ENCODE measurements at places on chromosomes 2 and 18.

- peak; percentile 34 for DNase-seq
Observed at GRCh38 chr2:183037553-183038340, 510 bp downstream of the NCKAP1 start.

GRCh38 chr2:153464395-153464794, 14.2 kb downstream of the RPRM start:
- DNase-seq: no peak

- DNase-seq: peak; percentile 44
Observed at GRCh38 chr2:9473985-9474360, 378 bp upstream of the IAH1 start.

GRCh38 chr2:37219046-37219445, 12.3 kb downstream of the CEBPZ start:
- no peak for DNase-seq

DNA sequence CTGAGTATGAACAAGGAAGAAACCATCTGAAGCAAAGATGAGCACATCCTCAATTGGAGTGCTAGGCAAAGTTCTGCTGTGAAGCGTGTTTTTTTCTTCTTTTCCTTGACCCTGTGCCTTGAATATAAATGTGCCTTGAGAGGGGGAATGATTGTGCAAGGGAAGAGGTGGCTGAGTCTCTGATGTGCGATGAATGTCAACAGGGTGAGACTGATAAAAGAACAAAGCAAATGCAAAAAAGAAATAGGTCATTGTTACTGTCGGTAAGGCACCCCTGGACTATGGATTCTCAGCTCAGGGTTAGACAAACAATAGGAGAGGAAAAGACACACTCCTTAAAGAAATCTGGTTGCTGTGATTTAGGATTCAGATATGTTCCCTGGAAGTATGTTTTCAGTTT, 54.5 kb downstream of the HDHD2 start:
- no peak for DNase-seq

DNA sequence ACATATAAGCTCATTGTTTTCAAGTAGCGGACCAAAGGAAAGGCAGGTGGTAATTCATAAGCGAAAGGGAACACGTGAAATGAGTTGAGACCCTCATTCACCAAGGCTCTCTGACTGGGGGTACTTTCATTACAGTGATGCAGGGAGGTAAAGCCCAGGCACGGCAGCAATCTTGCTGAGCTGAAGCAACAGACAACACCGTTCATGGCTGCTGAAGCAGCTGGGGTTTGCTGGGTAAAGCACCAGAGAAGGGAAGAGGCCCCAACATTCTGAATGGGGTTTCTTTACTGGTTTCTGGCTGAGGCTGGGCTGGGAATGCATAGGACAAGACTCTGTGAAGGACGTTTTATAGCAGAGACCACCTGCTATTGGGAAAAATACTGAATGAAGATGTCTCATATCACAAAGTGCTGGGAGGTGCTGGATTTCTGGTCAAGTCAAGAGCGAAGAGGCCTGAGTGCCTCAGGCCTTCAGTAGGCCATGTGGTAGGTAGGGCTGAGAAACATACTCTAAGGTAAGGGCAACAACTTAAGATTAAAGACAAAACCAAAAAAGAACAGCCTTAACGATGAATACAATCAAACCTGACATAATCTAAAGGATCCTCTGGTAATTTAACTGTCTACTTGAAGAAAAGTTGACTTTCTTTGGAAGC, 324.7 kb upstream of the PIK3C3 start:
- DNase-seq: no peak

GRCh38 chr18:24055009-24055804, 40.7 kb downstream of the TTC39C start:
- no peak for DNase-seq

GRCh38 chr2:128625963-128626759, 307.5 kb upstream of the HS6ST1 start:
- DNase-seq: no peak

DNA sequence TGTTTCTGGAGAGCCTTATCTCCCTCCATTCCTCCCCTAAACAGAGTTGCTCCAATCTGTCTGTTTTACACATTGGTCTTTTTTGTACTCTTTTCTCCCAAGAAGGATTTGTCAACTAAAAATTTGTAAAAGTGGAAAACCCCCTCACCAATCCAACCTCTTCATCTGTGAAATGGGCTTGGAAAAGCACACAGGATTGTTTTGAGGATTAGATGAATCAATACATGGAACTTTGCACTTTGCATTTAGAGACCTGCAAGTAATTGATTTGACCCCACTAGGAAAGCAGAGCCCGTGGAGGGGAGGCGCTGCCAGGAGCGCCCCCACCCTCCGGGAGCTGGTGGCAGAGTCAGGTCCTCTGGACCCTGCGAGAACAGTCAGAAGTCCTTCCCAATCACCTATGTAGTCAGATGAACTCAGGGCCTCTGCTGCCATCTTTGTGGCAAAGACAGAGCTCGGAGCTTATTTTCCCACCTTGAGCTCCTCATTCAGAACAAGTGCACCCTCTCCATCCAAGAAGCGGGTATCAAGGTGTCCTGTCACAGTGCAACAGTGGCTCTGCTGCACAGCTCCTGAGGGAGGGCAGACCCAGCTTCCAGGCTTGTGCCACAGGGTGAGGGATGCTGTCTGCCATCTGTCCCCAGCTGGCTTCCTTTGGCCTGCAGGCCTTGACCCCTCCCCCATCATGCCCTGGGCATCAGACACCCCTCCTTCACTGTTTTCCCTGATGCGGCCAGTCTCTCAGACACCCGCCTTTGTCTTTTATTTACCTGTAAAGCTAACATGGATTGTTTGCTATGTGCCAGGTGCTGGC, 1.7 kb upstream of the TMEM185B start:
- no peak for DNase-seq

DNA sequence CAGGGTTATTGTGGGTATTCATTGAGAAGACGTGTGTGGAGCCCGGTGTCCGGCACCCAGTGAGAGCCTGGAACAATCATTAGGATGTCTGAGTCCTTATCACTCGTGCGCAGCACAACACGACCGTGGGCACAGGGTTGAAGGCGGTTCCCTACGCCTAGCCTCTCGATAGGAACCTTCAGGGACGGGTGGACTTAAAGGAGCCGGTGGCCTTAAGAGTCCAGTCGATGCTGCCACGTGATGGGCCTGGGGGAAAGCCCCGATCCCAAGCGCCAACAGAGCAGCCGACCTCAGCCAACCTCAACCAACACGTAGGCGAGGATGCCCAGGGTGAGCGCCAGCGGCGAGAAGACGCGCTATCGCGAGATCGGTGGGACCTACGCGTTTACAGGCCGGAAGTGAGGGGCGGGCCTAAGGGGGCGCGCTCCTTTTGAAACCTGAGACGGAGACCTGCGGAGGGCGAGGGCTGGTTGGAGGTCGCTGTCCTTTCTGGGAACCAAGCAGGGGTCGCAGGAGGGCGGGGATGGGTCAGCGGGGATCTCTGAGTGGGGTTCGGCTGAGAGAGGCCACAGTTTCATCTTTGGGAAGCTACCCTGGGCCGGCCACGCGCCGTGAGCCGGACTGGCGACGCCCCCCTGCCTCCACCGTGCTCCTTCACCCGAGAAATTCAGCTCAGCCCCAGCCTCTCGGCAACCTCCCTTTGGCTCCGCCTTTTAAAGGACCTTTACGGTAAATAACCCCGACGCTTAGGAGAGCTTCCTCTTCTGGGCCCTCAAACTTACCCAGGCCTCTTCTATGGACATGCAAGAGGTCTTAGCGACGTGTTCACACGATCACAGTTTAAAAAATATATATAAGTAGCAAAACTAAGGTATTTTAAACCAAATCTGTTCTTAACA, 28.3 kb downstream of the WNT10A start:
- peak; percentile 45 for DNase-seq

- no peak for DNase-seq
Observed at GRCh38 chr2:155692856-155693255, 639.7 kb downstream of the NR4A2 start.

DNA sequence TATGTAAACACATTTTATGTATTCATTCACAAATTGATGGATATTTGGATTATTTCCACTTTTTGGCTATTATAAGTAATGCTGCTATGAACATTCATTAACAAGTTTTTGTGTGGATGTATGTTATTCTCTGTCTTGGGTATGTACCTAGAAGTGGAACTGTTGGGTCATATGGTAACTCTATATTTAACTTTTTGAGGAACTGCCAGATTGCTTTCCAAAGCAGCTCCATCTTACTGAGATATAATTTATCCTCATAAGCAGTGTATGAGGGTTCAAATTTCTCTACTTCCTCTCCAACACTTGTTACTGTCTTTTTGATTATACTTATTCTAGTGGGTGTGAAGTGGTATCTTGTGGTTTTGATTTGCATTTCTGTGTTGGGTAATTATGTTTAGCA, 7.1 kb upstream of the EML6 start:
- no peak for DNase-seq

DNA sequence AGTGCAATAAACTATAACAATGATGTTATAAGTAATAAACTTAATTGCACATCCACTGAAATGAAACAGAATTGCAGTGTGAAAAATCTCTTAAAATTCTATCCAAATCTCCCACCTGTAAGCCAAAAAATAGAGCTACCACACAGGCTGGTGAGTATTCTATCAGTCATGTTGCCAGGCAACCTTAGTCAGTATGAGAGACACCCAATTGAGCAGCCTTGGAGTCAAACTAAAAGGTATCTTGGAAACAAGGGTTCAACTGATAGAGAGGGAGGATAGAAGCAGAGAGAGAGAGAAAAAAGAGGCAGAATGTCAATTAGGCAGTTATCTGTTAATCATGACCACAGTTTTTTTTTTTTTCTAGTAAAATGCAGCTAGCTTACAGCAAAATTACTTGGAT, 45.8 kb downstream of the GALNT13 start:
- no peak for DNase-seq

- no peak for DNase-seq
Observed at GRCh38 chr2:28326469-28326805, 66.2 kb upstream of the FOSL2 start.

DNA sequence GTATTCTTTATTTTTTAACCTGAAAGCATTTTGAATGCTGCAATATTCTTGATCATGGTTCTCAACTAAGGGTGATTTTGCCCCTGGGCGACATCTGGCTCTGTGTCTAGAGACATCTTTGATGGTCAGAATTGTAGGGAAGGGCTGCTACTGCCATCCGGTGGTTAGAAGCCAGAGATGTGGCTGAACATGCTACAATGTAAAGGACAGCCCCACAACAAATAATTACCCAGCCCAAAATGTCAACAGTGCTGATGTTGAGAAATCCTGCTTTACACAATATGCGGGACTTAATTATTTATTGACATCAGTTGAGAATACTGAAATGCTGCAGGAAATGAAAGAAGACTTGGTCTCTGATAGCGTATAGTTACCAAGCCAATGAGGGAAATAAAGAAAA, 37.5 kb upstream of the SERPINB2 start:
- DNase-seq: no peak

GRCh38 chr2:206240327-206240726, 34.1 kb upstream of the ZDBF2 start:
- DNase-seq: no peak

DNA sequence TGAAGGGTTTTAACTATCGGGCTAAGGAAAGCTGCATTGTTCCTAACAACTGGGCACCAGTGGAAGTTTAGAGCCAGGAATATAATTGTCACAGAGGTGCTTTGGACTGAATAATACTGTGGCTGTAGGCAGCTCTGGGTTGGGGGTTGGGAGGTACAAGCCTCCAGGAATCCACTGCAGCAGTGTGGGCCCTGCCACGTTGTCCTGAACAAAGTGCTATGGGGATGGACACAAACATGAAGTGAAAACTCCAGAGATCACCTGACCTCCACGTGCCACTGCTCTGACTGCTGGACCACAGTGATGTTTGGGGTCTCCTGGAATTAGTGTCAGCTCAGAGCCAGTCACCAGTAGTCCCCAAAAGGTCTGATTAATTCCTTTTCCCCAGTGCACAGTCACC, 110.9 kb downstream of the BCL2 start:
- DNase-seq: no peak

DNA sequence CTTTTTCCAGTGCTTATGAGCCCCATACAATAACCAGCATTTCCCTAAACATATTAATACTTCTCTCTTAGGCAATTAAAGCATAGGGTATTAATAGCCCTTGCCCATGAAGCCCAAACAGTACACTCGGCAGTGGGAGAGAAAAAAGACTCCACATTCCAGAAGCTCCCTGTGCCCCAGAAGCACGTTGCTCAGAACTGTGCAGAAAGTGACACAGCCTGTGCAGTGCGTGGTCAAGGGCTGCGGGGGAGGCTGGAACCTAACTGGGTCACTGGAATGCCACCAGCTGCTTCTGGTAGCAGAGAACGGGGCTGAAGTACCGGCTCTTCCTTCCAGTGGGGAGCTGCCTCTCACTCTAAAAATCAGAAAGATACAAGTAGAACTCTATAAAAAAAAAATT, 32.7 kb downstream of the EIPR1 start:
- DNase-seq: no peak

GRCh38 chr18:51029378-51029693, 677 bp upstream of the SMAD4 start:
- DNase-seq: no peak

GRCh38 chr2:223093436-223094241, 41.6 kb downstream of the KCNE4 start:
- DNase-seq: no peak

DNA sequence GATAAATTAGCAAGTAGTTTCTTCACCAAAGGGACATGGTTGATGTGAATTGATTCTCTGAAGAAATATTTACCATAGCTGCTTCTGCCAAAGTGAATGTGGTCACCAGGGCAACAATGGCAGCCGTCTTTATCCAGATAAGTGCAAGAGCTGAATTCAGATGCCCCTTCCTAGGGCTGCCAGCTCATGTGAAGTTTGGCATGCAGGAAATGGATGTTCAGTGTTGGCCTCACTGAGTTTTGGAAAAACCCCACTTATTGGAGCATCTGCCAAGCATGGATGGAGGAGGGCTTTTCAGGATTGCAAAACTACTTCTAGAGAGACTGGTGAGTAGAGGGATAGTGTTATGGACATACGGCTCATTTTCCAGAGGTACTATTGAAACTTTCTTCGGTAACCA, 80.8 kb downstream of the FMNL2 start:
- DNase-seq: no peak

GRCh38 chr2:15826273-15826717, 114.1 kb upstream of the MYCN start:
- DNase-seq: no peak

- no peak for DNase-seq
Observed at GRCh38 chr2:47737191-47737975, 45.6 kb upstream of the MSH6 start.

- no peak for DNase-seq
Observed at GRCh38 chr2:136019306-136019705, 33.9 kb upstream of the DARS1 start.

GRCh38 chr2:163990541-163990940, 254.7 kb upstream of the FIGN start:
- no peak for DNase-seq

- DNase-seq: no peak
Observed at GRCh38 chr2:146623771-146624170, 1221.1 kb upstream of the ACVR2A start.

DNA sequence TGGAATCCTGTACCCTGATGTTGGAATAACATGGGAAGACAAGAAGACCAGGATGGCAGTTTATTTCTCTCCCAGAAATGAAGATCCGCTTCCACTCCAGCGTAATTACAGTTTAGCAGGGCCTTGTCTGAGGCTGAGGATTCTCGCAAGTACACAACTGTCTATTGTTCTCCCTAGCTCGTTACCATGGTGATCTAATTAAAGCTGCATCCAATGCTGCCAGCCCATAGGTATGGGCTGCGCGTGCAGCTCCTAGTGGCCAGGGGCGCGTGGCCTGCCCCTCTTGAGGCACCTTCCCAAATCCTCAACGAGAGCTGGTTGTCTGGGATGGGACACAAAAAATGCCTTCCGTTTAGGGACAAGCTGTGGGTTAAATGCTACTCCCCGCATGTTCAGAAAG, 344.9 kb downstream of the CYRIA start:
- DNase-seq: no peak
